Fibroblast of skin of left quadriceps (primary cell): ENCODE measurements at places on chromosomes 1 and 21.

DNA sequence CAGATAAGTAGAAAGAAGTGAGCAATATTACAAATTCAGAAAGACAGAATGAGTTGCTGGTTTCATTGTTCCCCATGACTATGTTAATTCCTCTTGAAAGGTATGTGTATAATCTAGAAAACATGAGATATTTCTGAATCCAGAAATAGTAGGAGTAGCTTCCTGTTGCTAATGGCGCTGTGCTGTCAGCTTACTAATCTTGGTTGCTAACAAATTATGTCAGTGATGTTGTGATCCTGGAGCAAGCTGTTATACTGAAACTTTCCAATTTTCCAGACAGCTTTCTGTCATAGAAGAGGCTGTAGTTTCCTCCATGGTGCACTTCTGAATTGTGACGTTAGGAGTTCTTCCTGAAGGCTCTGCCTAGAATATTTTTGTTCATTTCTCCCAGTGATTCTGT lies 372.3 kb downstream of the USP25 start:
- DNase-seq: no peak

GRCh38 chr1:76940571-76941335 lies 73.5 kb downstream of the ST6GALNAC5 start:
- DNase-seq: no peak

DNA sequence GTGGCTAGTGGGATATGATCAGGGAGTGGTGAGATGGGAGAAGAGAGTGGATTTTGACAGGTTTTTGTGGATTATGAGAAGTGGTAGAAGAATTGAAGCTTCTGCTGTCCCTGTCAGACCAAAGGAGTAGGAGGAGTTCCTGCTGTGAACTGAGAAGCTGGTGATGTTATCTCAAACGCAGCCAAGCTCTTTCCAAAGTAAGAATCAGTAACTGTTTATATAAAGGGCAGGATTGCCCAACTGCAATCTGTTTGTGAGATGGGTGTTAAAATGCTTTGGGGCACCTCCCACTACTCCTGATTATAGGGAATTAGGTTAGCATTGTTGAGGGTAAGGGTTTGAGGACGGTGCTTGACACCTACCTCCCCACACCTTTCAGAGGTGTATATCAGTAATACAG lies 60.5 kb upstream of the USP25 start:
- DNase-seq: no peak

DNA sequence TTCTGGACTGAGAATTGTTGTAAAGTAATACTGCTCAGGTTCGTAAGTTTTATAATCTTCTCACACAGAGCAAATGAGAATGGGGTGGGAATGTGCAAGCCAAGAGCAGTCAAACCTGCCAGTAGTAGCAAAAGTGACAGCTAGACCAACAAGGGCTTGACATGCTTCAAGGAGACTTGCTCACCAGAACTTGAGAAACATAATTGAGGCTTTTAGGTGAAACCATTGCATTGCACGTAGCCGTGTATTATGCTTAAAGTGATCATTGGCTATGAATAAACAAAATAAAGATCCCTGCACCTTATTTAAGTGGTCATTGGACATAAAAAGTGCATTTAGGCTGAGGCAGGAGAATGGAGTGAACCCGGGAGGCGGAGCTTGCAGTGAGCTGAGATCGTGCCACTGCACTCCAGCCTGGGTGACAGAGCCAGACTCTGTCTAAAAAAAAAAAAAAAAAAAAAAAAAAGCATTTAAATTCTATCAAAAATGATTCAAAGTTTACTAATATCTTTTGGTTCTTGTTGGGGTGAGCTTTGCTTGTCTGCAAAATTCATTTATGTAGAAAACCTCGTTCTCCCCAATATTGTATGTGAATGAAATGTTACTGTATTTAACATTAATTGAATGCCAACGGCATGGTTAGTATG lies 11.8 kb upstream of the CCT8 start:
- no peak for DNase-seq

DNA sequence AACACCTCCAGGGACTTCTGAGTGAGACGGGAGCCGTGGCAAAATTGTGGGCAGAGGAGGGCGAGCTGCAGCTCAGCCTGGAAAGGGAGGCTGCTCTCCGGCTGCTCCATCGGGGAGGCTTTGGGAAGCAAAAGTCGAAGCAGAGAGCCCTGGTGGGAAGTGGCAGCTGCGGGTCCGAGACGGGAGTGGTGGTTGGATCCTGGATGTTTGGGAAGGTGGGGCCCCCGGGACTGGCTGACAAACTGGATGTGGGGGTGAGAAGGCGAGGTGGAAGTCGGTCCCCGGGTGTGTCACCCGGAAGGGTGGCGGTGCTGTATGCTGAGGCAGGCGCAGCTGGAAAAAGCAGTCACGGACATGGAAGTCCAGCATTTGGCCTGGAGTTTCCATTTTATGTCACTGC lies 52.1 kb downstream of the KCNAB2 start:
- DNase-seq: no peak

DNA sequence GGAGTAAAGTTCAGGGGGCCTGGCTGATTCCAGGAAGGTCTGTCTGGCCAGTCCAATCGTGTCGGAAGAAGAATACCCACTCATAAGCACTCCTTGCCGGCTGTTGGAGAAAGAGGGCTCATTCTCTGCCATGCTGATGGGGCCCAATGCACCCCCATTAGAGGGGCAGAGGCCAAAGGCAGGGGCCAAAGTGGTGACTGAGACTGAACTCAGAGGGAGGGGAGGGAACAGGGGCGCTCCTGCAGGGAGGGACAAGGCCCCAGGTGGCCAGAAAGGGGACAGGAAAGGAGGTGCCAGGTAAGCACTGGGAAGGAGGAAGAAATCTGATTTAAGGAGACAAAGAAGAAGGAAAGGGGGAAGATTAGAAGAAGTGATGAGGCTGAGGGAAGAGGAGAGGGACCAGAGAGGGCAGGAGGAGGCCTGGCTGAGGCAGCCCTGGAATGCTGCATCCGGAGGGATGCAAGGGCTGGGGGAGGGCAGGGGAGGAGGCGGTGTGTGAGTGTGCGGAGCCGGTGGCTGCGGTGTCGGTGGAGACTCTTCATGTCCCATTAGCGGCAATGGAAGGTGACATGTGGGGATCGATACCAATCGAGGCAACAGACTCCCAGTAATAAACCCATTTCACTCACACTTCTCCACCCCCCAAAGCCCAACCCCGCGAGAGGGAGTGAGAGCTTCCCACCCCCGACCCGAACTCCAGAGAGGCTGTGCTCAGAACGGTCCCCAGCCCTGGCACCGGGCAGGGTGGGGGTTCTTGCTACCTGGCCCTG lies 12.0 kb upstream of the ETV3L start:
- no peak for DNase-seq

DNA sequence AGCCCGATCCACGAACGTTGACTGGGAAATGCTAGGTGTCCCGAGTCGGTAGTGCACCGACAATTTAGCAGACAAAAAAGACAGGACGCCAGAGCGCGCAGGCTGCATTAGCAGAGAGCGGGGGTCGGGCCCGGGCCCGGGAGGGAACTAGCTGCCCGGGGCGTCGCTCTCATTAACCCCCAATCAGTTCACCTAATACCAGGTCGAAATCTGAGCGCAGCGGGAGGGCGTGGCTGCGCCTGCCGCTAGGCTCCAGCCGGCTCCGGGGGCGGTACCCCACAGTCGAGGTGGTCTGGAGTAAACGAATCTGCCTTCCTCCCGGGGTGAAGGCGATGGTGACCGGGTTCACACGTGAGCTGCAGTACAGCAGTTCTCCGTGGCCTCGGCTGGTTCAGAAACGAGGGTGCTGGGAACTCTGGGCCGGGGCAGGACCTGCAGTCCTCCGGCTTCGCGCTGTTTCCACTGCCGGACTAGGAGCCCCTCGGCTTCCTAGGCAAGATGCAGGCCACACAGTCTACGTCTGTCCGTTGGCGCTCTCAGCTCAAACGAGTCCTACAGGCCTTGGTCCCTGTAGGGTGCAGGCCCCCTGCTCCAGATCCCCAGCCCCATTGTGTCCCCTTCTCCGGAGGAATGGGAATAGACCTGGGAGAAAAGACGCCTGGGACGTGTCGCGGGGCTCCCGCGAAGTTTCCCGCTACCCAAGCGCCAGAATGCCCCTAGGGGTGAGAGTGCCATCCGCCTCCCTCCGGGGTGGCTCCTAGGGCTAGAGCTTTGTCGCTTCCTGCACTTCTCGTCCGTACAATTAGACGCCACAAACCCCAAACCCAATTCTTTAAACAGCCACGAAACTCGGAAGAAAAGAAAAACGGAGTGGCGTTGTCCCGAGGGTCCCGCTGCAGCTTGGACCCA lies 2.0 kb downstream of the GFI1 start:
- DNase-seq: no peak

DNA sequence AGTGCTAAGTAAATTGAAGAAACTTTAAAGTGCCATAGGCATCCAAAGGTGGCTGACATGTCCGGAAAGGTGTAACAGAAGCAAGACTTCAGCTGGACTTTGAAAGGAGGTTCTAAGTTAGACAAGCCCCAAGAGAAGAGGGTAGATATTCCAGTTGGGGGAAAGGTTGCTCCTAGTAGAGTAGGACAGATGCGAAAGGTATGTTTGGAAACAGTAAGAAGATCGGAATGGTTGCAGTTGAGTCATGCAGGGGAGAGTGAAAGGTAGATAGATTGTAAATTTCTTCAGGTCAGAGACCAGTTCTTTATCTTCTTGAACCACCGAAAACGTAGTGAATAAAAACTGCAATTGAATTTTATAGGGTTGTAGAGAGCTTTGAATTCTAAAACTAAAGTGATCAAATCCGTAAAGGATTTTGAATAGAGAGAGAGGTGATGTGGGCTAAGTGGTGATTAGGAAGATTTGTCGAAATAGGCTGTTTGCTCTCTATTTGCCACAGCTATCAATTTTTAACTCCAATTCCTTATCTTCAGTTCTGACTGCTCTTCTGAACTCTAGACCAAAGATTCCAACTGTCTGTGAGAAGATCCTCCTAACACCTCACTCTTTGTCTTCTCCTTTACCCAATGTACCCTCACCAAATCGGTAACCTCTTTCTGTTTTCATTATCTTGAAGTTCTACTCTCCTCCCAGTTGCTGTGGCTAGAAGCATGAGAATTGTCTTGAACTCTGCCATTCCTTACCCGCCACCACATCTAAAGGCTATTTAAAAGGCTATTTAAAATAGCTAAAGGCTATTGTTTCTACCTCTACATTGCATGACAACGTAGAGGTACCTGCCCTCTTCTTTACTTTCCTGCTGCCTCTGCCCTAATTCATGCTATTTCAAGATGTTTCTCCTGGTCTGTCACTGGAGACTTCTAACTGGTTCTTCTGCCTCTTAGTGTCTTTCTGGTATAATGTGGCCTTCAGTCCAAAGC lies 16.7 kb downstream of the MACF1 start:
- DNase-seq: no peak

GRCh38 chr1:32684167-32684811 lies 18.3 kb downstream of the SYNC start:
- no peak for DNase-seq

- DNase-seq: no peak
Measured at GRCh38 chr1:211495584-211495983, 3.6 kb upstream of the RD3 start.

DNA sequence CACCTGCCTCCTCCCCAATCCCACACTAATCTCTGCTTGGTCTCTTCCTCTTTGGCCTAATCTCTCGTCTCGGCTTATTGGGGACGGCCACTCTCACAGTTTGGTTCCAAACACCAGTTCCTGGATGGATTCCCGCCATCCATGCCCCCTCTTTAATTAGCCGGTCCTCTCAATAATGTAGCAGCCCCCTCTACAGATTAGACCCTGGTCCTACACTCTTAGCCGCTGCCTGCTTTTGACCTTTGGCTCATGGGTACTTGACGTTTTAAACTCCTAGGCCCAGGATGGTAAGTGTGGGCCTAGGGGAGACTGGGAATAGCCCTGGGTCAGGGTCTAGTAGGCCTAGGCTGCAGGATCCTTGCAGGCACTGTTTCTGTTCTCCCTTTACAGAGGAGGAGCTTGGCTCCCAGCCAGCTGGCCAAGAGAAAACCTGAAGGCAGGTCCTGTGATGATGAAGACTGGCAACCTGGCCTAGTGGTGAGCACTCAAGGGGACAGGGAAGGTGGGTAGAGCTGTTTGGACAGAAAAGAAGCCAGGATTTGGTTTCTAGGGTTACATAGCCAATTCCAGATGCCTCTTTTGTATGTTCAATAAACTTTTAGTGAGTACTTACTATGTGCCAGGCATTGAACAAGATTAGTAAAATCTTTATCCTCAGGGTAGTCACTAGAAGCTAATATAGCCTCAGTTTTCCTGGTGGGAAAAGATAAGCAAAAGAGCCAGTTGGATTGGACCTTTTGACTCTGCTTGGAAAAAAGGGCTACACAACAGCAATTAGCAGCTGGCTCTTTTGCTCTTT lies 758 bp downstream of the RAD54L start:
- DNase-seq: no peak

DNA sequence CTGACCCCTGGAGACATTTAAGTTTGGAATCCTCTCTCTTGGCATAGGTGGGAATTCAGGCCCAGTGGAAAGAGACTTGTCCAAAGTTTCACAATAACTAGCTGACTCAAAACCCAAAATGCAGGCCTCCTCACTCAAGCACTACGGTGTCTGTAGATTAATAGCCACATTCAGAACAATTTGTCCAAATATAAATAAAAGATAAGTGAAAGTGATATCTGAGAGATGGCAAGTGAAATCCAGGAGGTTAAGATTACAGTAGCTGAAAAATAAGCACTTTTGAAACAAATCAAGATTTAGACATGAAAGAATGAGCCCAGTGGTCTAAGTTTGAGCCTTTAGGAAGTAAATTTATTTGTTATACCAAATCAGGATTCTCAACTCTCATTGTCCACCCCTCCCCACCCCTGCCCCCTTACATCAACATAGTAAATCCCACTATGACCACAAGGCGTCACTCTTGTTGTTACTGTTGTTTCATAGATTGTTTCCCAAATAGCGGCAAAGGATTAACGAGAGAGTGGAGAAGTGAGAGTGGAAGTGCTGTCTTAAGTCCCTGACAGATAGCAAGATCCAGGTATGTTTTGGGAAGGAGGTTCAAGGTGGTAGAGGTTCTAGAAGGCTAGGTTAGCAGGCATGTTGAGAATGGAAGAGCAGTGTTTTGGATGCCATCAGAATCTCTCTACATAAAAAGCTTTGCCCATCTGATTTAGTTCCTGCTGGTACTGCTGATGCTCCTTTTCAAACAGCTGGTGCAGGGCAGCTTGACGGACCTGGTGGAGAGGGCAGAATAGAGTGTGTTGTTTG lies 7.1 kb upstream of the TPM3 start:
- peak; percentile 32 for DNase-seq

- peak; percentile 67 for DNase-seq
Measured at GRCh38 chr1:39268112-39268581, 63.7 kb downstream of the MACF1 start.

GRCh38 chr1:53681351-53681976 lies 57.5 kb downstream of the GLIS1 start:
- no peak for DNase-seq

DNA sequence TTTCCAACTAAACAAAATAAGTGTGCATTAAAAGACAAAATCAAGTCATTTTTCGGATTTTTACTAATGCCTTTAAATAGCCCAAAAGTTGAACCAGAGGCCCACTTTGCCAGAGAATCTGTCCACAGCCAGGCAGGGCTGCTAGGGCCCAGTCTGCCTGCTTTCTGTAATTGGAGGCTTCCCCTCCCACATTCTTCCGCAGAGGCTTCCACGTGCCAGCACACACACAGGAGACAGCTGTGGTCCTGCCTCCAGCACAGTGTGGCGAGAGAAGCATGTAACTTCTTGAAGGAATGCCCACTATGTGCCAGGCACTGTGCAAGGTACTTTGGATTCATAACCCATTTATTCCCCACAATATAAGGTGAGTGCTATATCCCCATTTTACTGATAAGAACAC lies 11.3 kb upstream of the PDZK1IP1 start:
- no peak for DNase-seq
